Naive B cell (primary cell): ENCODE measurements at places on chromosomes 7 and 10.

GRCh38 chr10:77386838-77387237, 250.8 kb downstream of the KCNMA1 start:
- no peak for DNase-seq

DNA sequence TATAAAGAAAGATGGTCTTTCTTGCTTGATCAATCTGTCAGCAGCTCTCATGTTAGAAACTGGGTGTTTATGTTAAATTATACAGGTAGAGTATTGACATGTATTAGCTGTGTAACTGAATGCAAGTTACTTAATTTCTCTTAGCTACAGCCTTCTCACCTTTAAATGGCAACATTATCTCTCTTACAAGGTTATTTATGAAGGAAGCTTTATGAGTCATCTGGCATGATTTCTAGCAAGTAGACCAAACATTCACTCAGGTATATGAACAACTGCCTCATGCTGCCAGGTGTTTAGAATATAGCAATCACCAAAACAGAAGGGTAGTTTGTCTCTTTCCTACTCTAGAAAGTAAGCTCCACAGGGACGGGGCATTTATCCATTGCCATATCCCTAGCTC, 8.5 kb downstream of the ARL4A start:
- no peak for DNase-seq

DNA sequence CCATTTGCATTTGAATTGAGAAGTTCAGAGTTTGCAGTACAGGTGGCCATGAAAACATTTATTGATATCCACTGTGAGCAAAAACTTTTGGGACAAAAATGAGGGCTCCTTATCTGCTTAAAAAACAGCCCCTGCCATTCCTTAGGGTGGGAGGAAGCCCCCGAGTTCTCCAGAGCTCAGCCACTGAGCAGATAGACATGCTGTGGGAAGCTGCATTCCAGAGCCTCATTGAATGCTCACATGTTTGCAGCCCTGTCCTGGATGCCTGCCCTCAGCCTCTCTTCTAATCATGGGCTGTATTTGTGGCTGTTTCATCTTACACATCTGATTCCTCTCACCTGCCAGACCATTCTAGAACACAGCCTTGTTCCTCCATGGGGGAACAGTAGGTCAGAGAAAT, 33.3 kb downstream of the PLPP4 start:
- no peak for DNase-seq

DNA sequence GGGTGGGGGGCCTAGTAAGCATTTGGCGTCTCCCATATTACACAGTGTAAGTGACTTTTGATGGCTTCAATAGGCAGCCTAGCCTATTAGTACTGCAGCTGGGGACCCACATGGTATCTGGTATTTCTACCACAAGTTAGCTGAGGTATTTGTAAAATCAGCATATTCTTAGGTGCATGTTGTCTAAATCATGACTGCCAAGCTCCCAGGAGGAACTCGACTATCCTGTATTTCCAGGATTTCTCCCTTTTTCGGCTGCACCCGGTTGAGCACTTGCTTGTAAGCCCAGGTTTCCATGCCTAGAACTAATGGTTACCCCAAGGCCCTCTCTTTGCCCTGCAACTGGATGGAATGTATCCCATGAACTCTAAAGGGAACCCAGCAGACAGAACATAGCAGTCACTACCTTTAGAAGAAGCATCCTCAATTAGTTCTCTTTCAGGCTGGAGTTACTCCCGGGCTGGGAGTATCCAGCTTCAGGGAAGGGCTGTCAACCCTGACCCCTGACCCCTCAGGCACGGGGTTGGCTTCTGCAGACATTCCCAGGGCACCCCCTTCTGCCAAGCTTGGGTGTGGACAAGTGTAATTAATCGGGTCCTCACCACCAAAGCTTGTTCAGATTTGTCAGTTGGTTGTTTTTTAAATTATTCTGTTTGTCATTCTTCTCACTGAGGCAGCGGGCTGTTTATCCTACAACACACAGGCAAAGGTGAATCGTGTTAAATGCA, 90.3 kb upstream of the PARD3 start:
- no peak for DNase-seq

DNA sequence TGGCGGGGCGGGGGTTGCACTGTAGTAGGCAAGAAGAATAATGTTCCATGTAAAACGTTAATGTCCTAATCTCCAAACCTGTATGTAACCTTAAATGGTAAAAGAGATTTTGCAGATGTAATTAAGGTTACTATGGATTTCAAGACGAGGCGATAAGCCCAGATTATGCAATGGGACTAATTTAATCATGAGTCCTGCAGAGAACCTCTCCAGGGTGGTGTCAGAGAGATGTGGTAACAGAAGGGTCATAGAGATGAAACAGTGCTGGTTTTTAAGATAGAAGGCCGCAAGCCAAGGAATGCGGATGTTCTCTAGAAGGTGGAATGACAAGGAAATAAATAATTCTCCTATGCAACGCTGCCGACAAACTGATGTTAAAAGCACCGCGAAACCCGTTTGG, 57.1 kb downstream of the UBE3C start:
- DNase-seq = no peak

DNA sequence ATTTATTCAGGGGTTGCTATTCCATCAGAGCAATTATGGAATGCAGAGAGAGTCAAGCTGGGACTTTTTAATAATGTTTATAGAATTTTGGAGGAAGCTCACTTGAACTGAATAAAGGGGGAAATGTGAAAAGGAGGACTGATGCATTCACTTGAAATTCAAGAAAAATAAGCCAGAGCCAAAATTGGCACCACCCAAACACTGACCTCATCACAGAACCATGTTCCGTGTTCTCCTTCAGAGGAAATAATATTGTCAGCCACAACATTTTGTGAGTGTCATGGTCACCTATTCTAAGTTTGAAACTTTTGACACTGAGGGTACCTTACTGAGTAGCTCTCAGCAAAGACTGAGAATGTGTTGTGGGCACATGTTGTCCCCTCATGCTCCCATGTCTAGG, 207.0 kb downstream of the ANK3 start:
- no peak for DNase-seq

- no peak for DNase-seq
Measured at GRCh38 chr7:913736-914520, 37.6 kb downstream of the GET4 start.

DNA sequence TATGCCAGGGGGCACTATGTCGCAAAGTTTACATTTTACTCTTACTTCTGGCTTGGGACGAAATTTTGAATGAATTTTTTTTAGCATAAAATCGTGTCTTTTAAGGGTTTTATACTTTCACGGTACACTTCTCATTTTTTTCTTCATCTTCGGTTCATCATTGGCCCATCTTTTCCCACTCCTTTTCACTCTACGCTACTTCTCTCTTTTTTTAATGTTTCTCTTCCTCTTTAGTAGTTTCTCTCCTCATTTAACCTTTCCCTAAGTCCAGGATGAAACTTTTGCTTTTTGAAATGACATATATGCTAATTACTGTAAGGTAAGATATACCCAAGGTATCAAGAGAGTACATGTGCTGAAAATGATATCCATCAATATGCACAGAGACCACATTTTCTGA, 39.5 kb downstream of the C7orf33 start:
- DNase-seq = no peak

GRCh38 chr7:23672033-23672432, 8.0 kb upstream of the FAM221A start:
- no peak for DNase-seq

GRCh38 chr10:109947111-109947920, 24.0 kb upstream of the XPNPEP1 start:
- DNase-seq = no peak

DNA sequence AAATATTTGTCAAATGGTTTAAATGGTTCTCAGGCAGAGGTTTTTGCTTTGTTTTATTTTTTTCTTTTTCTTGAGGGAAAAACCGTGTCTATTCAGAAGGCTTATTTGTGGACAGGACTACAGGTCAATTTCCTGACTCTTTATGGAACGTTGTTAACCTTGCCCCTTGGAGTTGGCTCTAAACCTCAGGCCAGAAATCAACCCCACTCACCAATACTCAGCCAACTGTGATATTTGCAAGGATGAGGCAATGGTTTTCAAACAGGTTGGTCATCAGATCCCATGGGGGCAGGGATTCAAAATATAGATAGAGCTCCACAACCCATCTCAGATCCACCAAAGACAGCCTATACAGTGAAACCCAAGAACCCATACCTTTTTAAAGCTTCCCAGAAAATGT, 10.2 kb downstream of the PDLIM1 start:
- DNase-seq = no peak

DNA sequence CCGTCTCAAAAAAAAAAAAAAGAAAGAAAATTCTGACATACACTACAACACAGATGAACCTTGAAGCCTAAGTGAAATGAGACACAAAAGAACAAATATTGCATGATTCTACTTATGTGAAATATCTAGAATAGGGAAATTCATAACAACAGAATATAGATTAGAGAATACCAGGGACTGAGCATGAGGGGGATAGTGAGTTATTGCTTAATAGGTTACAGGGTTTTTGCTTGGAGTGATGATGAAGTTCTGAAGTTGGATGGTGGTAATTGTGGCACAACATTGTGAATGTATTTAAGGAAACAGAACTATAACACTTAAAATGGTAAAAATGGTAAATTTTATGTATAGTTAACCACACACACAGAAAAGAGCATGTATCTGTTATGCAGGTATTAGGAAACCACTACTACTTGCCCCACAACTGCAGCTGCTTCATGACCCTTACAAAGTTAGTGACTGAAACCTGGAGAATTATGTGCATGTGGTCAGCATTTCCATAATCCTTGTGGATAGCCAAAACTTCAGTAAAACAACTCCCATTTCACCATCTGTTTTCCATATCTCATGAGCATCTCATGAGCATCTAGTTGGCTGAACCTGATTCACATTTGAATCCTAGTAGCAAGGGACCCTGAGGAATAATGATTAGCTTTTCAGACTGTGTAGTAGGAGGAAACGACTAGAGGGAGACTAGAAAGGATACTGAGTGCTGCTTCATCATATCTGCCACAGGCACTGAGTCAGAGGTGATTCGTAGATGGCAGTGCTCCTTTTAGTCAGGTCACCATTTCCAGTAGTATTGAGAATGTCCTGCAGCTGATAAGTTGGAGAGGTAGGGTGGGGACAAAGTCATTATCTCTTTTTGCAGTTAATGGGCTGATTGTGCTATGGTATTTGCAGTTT, 26.3 kb downstream of the SAMD8 start:
- no peak for DNase-seq

DNA sequence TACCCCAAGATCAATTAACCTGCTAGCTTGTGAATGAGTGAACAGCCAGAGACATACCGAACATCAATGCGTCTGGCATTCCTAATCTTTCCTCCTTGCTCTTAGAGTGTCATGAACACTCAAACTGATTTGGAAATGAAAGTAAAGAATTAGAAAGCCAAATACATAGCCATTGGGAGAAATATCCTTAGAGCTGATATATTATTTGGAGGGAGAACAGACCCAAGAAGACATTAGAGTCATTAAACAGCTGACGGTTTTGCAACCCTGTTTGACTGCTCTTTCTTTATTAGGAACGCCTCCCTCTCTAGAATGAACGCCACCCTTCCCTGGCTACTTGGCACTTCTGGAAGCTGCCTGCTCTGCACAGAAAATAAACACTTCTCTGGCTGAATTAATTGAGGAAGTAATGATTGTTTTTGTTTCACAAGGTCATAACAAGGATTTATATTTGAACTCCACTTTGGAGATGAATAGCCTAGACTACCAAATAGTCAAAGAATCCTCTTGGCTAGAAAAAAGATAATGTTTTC, 42.8 kb downstream of the CTTNBP2 start:
- DNase-seq = no peak

- peak; percentile 16 for DNase-seq
Measured at GRCh38 chr7:17769918-17770317, 170.4 kb downstream of the SNX13 start.

GRCh38 chr10:71031603-71032002, 143.2 kb upstream of the PCBD1 start:
- no peak for DNase-seq

DNA sequence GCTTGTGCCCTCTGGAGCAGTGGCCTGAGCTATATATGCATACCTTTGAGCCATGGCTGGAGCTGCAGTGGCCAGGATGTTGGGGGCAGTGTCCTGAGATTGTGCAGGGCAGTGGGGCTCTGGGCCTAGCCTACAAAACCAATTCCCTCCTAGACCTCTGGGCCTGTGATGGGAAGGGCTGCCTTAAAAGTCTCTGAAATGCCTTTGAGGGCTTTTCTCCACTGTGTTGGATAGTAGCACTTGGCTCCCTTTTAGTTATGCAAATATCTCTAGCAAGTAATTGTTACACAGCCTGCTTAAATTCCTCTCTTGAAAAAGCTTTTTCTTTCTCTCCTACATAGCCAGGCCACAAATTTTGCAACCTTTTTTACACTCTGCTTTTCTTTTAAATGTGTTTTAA, 426.4 kb downstream of the ACTR3B start:
- no peak for DNase-seq

DNA sequence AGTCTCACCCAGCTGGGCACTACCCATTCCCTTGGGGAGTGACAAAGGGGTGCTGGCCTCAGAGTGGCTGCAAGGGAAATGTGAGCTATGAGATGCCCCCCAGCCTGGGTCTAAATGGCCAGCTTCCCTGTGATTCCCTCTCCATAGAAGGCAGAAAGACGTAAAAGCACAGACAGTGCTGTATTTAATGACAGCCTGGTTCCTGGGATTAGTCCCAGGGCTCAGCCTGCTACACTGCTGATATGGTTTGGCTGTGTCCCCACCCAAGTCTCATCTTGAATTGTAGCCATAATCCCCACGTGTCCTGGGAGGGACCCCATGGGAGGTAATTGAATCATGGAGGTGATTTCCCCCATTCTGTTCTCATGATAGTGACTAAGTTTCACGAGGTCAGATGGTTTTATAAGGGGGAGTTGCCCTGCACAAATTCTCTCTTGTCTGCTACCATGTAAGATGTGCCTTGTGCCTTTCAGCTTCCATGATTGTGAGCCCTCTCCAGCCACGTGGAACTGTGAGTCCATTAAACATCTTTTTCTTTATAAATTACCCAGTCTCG, 23.9 kb upstream of the CALN1 start:
- no peak for DNase-seq
